Stimulated activated CD8-positive, alpha-beta memory T cell treated with anti-CD3 and anti-CD28 coated beads, Interleukin-12 subunit alpha, Interleukin-12 subunit beta, amount 100 ng/mL, for 4 hours (primary cell): ENCODE measurements at places on chromosomes 7 and 10.

DNA sequence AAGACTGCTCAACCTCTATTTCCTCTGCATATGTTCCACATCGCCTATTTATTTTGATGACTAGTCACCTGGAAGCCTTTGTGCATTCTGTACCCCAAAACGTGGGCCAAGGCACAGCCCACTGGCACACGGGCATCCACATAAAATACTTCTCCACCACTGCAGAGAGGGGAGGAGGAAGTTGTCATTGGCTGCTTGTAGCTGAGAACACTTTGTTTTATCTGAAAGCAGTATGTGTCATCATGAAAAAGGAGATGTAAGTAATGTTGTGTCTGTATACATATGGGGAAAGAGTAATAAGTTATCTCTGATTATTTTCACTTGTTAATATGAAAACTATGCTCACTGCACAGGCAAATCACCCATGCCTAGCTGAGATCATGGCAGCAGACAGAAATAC is 48.2 kb upstream of the AMPH start:
- no peak for DNase-seq

DNA sequence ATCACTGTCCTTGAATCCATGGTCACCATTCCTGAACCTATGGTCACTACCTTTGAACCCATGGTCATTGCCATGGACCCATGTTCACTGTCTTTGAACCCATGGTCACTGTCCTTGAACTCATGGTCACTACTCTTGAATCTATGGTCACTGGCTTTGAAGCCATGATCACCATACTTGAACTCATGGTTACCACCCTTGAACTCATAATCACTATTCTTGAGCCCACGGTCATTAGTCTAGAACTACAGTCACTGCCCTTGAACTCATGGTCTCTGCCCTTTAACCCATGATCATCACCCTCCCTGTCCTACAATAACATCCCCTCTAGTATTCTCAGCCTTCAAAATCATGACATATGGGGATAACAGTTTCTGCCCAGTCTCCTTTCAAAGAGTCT is 270.5 kb downstream of the CXCL12 start:
- no peak for DNase-seq

DNA sequence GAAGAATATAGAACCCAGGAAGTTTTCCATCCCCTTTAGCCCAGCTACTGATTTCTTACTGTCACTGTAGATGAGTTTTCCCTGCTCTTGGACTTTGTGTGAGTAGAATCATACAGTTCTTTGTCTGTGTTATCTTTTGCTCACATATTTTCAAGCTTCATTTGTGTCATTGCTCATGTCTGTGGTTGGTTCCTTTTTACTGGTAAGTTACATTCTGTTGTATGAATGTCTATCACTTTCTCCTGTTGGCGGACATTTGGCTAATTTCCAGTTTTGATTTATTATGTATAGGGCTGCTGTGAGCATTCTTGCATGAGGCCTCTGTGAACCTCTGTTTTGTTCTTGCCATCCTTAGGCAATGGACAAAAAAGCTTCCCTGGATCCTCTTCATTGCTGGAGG is 5.3 kb downstream of the GLRX3 start:
- DNase-seq: no peak

- no peak for DNase-seq
These were observed 29.0 kb downstream of the TRIM8 start for GRCh38 chr10:102673236-102673818.

GRCh38 chr10:71614946-71615345 is 104.6 kb downstream of the C10orf105 start:
- DNase-seq: no peak

DNA sequence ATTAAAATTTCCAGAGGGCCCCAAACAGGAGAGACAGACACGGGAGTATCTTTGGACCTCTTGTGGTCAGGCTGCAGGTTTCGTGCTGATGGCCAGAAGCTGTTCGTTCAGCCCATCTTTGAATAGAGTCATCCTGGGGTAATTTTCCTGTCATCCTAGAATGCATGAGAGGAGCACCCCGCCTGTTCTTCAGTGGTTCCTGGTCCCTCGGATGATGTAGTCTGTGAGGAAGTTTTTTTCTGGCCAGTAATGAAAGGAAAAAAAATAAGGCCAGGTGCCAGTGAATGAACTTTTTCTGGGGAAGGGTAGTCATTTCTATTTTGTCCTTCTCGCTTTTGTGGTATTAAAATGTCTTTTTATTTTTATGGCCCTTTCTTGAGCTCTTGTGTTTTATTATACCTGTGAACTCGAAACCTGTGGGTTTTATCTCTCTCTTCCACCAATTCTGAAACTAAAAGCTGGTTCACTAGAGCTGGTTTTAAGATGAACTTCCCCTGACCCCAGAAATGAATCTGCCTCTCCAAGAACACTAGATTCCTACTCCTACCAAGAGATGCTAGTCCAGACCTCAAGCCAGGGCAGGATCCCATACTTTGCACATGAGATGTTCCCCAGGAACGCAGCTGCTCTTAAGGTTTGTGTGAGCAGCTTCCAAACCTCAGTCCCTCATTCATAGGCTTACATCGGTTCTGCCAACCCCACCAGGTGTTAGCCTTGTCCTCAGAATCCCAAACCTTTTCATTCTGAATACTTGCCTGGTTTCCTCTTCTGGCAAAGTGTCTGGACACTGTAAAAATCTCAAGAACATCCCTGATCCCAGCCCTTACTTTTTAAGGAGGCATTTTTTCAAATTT is 15.4 kb upstream of the MEST start:
- DNase-seq: no peak
